ENCODE measurements at places on chromosomes 13 and 19.

- DNase-seq = no peak
Measured at GRCh38 chr19:18013210-18014111, 5.5 kb downstream of the ARRDC2 start.

DNA sequence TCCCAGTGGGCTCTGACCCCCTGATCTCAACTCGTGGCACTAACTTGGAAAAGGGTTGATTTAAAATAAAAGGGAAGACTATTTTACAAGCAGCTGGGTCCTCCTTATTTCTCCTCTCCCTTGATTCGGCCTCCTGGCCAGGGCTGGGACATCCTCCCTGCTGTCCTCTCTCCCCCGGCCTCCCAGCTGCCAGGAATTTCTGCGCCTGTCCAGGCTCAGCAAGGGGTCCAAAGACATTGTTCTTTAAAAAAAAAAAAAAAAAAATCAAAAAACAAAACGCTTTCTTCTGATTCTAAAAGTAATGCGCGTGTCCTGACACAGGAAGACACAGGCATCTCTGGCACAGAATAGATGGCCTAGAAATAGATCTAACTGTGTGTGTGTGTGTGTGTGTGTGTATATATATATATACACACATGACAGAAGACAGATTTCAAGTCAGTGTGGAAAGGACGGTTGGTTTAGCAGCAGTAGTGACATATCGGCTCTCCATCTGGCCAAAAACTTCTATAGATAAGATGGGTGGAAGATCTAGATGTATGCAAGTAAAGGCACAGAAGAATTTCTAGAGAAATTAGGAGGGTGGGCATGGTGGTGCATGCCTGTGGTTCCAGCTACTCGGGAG lies 12.3 kb upstream of the LENG8 start:
- no peak for DNase-seq

DNA sequence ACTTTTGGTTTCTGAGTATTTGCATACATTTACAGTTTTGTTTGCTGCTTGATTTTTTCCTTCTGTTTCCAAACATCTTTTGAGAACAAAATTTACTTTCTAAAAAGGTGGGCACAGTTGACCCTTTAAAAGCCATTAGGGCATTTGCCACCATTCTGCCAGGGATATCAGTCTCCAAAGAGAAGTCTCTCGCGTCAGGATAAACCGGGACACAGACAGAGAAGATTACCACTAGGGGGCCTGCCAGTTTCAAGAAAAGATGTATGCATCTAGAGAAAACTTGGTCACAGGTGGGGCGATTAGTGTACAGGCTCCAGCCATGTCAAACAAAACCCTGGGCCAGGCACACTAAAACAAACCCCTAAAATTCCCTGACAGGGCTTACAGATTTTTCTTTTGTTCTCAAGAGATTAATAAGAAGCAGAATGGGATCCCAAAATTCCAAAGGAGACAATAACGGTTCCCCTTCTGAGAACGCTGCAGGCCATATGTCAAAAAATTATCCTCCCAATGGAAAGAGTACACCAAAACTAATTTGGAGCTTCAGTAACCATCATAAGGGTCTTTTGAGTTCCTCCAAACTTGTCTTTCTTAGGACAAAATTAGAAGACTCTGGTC lies 10.7 kb upstream of the PABPC3 start:
- DNase-seq = peak; percentile 13

GRCh38 chr13:107743983-107744382 lies 471.4 kb downstream of the LIG4 start:
- DNase-seq = peak; percentile 47

GRCh38 chr19:28142258-28142657 lies 1070.7 kb downstream of the UQCRFS1 start:
- DNase-seq = no peak

GRCh38 chr19:41328842-41329225 lies 18.9 kb downstream of the CCDC97 start:
- DNase-seq = no peak

DNA sequence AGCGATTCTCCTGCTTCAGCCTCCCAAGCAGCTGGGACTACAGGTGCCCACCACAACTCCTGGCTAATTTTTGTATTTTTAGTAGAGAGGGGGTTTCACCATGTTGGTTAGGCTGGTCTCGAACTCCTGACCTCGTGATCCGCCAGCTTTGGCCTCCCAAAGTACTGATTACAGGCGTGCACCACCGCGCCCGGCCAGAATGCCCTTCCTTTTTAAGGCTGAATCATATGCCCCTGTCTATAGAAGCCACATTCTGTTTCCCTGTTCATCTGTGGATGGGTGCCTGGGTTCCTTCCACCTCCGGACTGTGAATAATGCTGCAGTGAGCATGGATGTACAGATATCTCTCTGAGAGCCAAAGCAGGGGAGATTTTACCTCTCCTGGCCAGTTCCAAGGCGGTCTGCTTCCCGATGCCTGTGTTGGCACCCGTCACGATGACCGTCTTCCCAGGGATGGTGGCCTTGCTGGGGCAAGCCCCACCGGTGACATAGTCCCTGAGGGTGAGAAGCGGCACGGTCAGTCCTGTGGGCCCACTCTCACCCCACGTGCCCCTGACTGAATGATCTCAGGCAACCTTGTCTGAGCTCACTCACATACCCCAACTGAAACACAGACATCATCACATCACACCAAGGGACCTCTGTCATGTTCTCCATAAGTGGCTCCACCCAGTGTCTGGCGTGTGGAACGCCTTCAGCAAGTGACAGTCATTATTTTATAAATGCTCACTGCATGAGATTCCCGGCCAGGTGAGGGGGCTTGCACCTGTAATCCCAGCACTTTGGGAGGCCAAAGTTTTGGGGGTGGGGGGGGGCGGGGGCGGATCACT lies 4.0 kb downstream of the RDH13 start:
- DNase-seq = no peak

GRCh38 chr13:22175241-22175640 lies 504.4 kb downstream of the FGF9 start:
- no peak for DNase-seq

DNA sequence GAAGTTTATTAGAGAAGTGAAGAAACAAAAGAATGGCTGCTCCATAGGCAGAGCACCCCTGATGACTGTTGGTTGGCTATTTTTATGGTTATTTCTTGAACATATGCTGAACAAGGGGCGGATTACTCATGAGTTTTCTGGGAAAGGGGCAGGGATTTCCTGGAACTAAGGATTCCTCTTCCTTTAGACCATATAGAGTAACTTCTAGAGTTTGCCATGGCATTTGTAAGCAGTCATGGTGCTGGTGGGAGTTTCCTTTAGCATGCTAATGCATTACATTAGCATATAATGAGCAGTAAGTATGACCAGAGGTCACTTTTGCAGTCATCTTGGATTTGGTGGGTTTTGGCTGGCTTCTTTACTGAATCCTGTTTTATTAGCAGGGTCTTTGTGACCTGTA lies 38.7 kb upstream of the PCDH8 start:
- DNase-seq = no peak

DNA sequence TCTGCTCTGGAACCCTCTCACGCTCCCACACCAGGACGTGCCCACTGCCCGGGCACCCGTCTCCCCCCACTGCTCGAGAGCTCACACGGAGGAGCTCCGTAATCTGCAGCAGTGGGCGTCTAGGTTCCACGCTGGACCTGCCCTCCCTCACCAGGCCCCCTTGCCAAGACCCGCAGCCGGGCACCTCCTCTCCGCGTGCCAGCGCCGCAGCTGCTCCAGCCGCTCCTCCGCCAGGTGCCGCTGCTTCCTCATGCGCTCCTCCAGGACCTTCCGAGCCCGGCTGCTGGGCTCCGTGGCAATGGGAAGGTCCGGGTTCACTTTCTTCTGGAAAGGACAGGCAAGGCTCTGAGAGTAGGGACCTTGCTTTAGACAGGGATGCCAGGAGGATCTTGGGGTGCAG lies 35.0 kb upstream of the MATK start:
- DNase-seq = no peak

- DNase-seq = no peak
Measured at GRCh38 chr19:16420781-16421386, 50.9 kb downstream of the EPS15L1 start.

GRCh38 chr13:97196340-97196739 lies 25.8 kb upstream of the MBNL2 start:
- no peak for DNase-seq

DNA sequence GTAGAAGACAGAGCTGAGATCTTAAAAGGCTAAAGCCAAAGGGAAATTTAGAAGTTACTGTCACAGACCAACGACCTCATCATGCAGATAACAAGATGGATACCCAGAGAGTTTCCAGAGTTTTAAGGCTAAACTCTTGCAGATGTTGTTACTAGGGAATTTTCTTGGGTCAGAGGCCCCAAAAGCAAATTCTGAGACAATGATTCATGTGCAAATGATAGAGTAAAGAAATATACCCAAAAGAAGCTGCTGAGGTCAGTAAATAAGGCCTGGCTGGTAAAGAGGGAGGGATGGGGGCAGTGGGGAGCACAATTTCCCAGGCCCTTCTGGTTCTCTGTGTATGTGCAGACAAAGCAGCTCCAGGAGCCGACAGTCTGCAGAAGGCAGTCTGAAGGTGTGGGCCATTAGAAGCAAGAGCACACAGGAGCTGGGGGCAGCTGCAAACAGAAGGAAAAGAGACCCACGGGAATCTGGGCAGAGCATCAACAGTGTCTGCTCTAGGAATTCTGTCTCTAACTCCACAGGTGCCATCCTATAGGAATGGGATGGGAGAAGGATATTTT lies 330.8 kb downstream of the TBC1D4 start:
- no peak for DNase-seq

DNA sequence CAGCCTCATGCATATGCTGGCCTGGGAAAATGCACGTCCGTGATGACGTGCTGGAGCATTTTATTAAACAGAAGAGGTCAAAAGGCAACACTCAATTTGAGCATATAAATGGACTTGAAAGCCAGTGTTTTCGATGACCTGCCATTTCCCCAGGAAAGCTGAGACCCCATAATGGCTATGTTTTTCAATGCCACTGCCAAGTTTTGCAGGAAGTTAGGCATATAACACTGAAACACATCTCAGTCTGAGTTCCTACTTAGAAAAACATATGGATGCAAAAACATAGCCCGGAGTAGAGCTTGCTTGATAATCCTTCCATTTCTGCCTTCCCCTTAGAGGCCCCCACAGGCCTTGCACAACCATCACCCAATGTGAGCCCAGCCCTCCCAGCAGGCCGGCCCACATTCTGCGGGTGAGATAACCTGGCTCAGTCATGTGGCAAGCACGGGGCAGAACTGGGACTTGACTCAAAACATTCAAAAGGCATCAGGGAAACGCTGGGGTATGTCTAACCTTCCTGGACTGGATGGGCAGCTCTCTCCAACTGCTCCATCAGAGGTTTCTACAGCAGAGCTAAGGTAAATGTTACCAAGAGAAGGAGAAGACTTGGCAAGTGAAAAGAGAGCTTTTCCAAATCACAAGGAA lies 24.9 kb downstream of the EPS15L1 start:
- DNase-seq = peak; percentile 78

- no peak for DNase-seq
Measured at GRCh38 chr13:97826421-97827012, 127.0 kb upstream of the IPO5 start.

DNA sequence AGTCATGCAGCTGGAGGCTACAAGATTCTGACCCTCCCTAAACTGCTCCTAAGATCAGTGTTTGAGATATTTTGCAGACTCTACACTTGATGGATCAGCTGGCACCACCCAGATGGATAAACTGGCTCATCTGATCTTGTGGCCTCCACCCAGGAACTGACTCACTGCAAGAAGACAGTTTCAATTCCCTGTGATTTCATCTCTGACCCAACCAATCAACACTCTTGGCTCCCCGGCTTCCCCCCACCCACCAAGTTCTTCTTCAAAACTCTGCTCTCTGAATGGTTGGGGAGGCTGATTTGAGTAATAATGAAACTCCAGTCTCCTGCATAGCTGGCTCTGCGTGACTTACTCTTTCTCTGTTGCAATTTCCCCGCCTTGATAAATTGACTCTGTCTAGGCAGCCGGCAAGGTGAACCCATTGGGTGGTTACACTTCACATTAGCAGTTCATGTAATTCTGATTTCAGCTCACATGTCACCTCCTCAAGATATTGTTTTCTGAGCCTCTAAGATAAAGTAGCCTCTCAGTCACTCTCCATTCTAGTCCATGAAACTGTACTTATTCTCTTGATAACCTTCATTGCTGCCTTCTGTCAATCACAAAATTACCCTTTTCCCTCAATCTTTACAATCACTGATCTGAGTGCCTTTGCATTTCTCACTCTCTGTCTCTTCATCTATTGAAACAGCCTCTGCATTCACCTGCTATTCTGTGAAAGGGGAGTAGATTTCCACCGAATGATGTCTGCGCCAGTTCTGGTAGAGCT lies 9.9 kb upstream of the FPR3 start:
- DNase-seq = peak; percentile 93

DNA sequence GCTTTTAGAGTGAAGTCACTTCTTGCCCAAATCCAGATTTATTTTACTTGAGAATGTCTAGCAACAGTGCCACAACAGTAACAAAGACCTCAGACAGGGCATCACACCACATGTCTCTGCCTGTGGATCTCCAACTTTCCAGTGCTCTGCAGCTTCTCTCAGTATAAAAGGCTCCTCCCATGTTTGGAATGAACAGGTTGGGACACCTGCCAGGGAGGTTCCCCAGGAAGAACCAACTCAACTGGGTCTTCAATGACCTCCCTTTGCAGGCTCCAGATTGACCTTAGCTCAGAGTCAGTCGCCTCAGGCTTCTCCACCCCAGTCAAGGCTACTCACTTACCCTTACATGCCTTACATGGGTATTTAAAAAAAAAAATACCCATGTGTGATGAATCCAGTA lies 3.4 kb downstream of the ZNF823 start:
- DNase-seq = no peak

GRCh38 chr19:49642492-49643035 lies 555 bp downstream of the SCAF1 start:
- no peak for DNase-seq

DNA sequence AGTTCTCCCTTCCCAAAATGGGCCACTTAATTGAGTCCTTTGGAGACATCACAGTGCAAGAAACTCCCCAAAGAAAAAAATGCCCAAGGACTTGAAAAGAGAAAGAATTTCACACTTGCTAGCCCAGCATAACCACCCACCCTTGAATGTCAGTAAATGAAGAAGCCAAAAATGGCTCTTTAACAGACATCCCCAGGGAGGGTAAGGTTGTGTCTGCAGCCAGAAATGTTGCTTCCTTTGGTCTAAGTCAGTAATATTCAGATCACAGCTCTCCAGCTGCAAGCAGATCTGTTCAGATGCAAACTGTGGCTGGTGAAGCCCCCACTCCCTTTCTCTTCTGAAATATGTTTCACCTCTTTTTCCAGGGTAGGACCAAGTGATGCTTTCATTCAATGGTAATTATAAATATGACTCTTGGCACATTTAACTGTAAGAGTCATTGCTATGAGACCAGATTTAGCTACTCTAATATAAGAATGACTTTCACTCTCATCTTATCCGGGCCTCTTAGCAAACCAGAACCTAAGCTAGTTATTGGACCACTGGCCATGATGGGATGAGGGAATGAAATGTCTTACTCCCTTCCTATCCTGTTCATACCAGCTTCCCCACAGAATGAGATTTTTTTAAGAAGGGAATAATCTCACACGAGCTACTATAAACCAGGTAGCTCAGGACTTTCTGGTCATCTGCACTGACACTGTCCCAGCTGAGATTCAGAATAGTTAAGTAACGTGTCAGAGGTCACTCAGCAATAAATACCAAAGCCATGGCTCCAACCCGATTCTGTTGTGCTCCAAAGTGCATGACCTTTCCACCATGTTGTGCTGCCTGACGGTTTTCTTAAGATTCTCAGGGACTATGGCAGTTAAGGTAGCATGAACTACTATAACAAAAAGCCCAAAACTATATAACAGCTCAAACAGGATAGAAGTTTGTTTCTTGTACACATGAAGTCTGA lies 234.1 kb downstream of the FOXO1 start:
- no peak for DNase-seq

- no peak for DNase-seq
Measured at GRCh38 chr19:46495786-46496099, at the start of gene PNMA8B. Gene PNMA8B (minus strand): TSS chr19:46495867. CDS start chr19:46495465, 402 bp downstream.

- DNase-seq = no peak
Measured at GRCh38 chr19:43444531-43445287, 20.7 kb downstream of the LYPD3 start.
